ENCODE measurements at places on chromosomes 13 and 19.

DNA sequence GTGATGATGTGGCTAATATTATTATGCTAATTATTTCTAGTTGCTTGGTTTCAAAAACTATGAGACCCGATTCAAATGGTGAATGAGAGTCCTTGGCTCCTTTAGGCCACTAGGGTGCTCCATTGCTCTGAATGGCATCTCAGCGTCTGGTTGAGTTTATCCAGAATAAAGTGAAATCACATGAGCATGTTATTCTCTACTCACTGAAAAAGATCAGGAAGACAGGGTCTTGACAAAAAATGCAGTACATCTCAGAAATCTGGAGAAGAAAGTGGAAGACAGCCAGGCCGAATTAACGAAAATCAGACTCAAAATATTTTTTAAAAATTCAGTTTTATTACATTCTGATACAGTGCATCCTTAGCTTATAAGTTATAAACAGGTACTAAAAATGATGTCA is 516.2 kb downstream of the MYO16 start:
- peak; percentile 46 for DNase-seq

- no peak for DNase-seq
These were observed 17.5 kb upstream of the FLT3 start for GRCh38 chr13:28117689-28118377.

GRCh38 chr19:5484398-5485285 is 29.4 kb downstream of the ZNRF4 start:
- DNase-seq = no peak

GRCh38 chr13:50303963-50304721 is 288.9 kb downstream of the KCNRG start:
- DNase-seq = no peak
